ENCODE measurements at places on chromosomes 5 and 9. TPM values are rescaled to one million over a fixed set of nuclear protein-coding genes. Genes with fewer than 3 reads are reported as not detected.

DNA sequence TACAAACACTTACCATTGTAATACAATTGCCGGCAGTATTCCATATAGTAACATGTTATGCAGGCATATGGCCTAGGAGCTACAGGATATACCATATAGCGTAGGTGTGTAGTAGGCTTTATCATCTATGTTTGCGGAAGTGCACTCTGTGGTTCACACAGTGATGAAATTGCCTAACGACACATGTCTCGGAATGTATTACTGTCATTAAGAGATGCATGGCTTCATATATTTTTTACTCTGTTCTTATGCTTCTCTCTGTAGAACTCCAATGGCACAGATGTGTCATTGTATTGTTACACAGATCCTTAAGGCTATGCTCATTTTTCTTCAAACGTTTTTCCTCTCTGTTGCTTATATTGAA, 19.2 kb upstream of the ANKRD18A start:
- no peaks in the 10 kb centered on the region for H3K36me3 ChIP-seq
- DNase-seq, result no peak
- no peak overlapping the region for H3K27ac ChIP-seq
- no peak overlapping the region for H3K4me3 ChIP-seq

The RICTOR gene
- total RNA-seq, result 33.9 TPM

GRCh38 chr5:133754575-133755169, 142.3 kb upstream of the FSTL4 start:
- H3K36me3 ChIP-seq, result no peaks in the 10 kb centered on the region
- no peaks in the 10 kb centered on the region for H3K4me1 ChIP-seq
- no peak overlapping the region for H3K4me3 ChIP-seq
- H3K27me3 ChIP-seq, result peaks cover 20% of the 10 kb centered on the region

- no peaks in the 10 kb centered on the region for H3K36me3 ChIP-seq
- H3K27me3 ChIP-seq, result no peaks in the 10 kb centered on the region
- no peak overlapping the region for H3K4me3 ChIP-seq
- no peaks in the 10 kb centered on the region for H3K4me1 ChIP-seq
- no peak overlapping the region for H3K27ac ChIP-seq
Measured at GRCh38 chr5:58025809-58026208, 434.1 kb downstream of the PLK2 start.

DNA sequence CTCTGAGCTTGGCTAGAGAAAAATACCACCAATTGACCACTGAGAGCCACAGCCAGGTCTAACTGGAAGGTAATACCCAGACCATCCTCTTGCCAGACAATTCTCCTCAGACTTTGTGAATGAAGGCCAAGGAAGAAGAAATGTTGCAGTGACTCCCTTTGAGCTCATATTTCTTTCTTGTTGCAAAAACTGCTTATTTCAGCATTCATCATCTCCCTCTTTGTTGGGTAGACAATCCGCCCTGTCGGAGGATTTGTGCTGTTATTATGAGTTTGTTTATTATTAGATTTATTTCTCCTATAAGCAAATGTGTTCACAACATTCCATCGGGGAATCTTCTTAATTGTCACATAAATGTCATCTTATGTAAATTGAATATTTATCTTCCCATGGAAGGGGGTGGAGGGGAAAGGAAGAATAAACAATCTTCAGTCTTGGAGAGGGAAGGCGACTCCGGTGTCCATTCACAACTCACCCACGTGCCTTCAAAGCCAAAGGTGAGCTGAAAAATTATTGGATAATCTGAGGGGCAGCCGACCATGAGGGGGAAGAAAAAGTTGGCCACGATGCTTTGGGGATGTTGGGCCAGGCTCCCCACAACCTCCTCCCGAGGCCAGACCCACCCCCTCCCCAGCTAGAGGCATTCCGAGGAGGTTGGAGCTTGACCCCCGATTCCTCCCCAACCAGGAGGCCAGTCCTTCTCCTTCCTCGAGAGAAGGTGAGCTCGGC, 1.8 kb upstream of the JADE2 start:
- peaks cover 3% of the 10 kb centered on the region for H3K36me3 ChIP-seq
- DNase-seq, result no peak
- H3K27me3 ChIP-seq, result peaks cover 14% of the 10 kb centered on the region
- peaks cover 19% of the 10 kb centered on the region for H3K4me1 ChIP-seq
- peak overlapping the region; percentile 93 for H3K4me3 ChIP-seq

Data from activated T-helper 1 cell treated with anti-CD3 and anti-CD28 coated beads, Interleukin-12 subunit alpha, Interleukin-12 subunit beta, Interleukin-2, Interleukin-4 antibody, amounts not matched to agents 30 ng/mL and 10 ng/mL and 1 ng/mL, durations not matched to agents 14 hours and 24 hours and 36 hours (primary cell).